CD4-positive, alpha-beta T cell treated with Interferon alpha-2 for 1 hour (primary cell): ENCODE measurements at places on chromosomes 11 and 22.

DNA sequence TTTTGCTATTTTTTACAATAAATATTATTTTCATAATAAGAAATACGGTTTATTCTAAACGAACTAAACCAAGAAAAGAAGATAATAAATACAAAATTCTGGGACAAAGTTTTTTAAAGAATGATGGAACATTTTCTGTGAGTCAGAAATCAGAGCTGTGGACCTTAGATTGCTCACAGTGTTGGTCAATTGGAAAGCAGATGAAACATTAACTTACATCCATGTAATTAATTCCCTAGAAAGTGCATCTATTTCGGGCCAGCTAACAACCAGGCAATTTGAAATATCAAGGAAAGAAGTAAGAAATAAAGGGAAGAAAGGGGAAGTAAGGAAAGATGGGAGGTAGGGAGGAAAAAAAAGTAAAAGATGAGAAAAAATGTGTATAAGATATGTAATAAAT lies 1569.8 kb upstream of the TENM4 start:
- DNase-seq = no peak

GRCh38 chr22:50173311-50173982 lies 2.9 kb downstream of the PANX2 start:
- DNase-seq = no peak

DNA sequence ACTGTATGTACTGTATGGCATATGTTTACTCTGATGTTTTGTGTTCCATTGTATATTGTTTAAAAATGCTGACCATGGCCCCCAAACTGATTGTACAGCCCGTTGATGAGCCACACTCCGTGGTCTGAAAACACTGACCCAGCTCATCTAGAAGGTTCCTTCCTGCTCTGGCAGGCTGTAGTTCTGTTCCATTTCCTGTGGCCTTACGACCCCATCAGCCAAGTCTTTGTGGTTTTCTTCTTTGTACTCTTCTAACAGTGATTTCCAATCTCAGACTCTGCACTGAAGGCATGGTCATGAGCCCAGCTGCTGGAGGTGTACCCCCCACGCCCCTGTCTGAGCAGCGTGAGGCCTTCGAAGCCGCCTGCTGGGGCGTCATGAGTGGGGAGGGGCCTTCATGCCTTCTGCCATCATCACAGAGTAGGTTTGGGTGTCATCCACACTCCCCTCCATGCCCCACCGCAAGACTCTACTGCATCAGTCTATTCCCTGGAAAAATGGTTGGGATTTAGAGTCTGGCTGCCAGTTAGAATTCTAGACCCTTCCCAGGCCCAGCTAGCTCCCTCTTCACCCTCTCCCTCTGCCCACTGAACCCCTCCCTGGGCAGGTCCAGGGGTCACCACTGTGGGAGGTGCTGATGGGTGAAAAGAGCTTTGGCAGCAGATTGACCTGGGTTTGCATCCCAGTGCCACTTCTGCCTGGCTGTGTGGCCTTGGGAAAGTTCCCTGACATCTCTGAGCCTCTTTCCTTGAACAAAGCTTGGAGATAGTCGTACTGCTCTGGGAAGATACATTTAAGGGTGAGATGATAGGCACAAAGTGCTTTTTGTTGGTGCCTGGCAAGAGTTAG lies 11.3 kb upstream of the C11orf96 start:
- no peak for DNase-seq

DNA sequence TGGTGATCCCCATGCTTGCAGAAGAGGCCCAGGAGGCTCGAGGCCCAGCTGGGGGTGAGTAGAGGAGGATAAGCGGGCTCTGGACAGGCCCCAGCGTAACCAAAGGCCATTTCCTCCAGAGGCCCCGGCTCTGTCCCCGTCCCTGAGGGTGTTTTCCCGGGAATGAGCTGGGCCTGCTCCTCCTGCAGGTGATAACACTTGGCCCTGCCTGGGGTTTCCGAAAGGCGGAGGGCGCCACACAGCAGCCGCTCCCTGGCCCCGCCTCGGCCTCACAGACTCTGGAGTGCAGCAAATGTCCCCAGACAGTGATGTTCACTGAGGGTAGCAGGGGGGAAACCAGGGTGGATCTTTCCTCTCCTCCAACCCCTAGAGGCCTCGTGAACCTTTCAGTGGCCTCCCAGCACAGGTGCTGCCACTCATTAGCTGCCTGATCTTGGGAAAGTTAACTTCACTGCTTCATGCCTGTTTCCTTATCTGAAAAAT lies 10.5 kb upstream of the MGAT3 start:
- DNase-seq = no peak

- DNase-seq = no peak
Observed at GRCh38 chr11:46554213-46555147, 39.3 kb downstream of the AMBRA1 start.

DNA sequence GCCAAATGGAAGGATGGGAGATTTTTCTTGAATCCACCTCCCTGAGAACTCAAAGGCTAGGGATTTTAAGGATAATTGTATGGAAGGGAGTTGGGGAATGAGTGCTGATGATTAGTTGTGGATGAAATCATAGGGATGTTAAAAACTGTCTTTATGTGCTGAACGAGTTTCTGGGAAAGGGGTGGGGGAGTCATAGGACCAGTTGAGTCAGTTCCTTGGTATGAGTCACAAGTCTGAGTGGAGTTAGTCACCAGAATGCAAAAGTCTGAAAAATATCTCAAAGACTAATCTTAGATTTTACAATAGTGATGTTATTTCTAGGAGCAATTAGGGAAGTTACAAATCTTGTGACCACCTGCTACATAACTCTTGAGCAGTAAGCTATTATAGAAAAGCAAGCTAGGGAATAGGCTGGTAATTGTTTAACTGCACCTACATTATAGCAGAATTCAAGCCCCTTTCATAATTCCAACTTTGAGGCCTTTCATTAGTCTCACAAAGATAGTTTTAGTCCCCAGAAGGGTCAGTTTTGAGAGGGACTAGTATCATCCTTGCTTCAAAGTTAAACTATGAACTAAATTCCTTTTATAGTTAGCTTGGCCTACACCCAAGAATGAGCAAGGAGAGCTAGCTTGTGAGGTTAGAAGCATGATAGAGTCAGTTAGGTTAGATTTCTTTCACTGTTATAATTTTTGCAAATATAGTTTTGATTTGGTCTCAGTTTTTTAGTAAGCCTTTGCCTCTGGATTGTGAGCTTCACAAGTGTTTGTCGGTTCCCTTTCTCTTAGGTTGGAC lies 668.0 kb downstream of the ETS1 start:
- DNase-seq = no peak
